ENCODE measurements at places on chromosomes 6 and 20.

GRCh38 chr6:60991427-60992028, 1294.5 kb downstream of the KHDRBS2 start:
- no peak for DNase-seq

DNA sequence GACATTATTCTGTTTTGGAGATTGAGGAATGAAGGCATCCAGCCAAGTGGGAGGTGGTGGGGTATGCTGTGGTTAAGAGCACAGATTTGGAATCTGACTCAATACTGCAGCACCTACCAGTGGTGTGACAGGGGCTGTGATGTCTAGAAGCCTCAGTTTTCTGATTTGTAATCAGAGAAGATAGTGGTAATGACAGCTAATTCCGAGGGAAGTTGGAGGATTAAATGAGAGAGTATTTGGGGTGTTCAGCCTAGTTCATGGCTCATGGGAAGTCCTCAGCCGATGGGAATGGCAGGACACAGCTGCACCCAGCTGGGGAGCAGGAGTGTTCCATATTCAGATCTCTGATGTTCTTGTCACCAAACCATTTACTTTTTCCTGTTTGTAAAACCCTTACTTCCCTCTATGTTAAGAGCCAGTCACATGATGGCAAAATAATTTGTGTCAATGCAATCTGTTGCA, 9.3 kb downstream of the SLC9A8 start:
- no peak for DNase-seq

DNA sequence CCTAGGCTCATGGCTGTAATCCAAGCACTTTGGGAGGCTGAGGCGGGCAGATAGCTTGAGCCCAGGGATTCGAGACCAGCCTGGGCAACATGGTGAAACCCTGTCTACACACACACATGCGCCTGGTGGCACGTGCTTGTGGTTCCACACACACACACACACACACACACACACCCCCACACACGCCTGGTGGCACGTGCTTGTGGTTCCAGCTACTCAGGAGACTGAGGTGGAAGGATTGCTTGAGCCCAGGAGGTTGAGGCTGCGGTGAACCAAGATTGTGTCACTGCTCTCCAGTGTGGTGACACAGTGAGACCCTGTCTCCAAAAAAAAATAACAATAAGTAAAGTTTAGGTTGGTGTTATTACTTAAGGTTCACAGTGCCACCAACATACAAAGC, 165.8 kb downstream of the ZFAND3 start:
- no peak for DNase-seq

DNA sequence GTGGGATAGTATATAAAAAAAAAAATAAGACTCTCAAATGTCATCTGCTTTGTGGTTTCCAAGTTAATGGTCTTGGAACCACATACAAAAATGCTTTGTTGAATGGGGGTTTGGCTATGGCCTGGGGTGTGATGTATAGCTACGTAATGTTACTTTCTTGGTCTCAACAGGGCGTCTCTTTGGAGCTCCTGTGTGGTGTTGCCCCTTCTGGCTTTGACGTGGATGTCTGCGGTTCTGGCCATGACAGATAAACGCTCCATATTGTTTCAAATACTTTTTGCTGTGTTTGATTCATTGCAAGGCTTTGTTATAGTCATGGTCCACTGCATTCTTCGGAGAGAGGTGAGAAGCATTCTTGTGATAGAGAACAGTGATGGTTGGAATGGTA, 457.7 kb downstream of the LMBRD1 start:
- DNase-seq, result no peak
